ENCODE measurements at places on chromosomes 2 and 18. TPM values are rescaled to one million over a fixed set of nuclear protein-coding genes. Genes with fewer than 3 reads are reported as not detected.
A peak's percentile ranks its signal among the peaks of the same experiment; 100 is the strongest.

- DNase-seq, result no peak
These were observed 147.6 kb downstream of the HDAC4 start for GRCh38 chr2:239253264-239253663.

- DNase-seq, result no peak
These were observed 93.9 kb upstream of the RMDN2 start for GRCh38 chr2:37831081-37831780.

DNA sequence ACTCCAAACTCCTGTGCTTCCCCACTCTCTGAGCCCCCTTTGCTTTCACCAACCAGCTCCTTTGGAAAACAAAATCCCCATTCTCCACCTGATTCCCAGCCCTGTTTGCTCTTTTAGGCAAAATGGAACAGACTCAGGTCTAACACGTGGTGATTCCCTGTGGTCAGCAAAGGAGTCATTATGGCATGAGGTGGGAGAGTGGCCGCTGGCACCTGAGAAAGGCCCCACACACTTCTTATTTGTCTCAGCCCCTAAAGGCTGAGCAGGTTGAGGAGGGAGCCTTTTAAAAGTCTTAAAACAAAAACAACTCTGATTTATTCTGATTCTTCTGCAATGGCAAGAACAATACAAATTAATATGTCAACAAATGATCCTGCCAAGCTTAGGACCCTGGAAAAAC lies 401.2 kb downstream of the TNS1 start:
- no peak for DNase-seq

DNA sequence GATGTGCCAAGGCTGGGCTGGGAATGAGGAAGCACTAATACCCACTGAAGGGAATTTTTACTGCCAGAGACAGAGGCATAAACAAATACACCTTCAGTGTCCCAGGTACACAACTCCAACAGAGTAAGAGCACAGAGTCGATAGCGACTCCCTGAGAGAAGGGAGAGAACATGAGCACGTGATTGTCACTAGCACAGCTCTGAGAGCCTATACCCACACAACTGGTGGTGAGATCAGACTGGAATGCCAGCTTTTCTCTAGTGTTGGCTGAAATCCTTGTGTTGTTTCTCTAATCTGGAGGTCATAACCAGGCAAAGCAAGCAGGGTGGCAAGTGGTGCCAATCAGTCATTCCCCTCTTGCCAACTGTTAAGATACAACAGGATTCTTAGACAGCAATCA lies 377.2 kb downstream of the CNTNAP5 start:
- DNase-seq, result no peak

The GPR55 gene
- 2.4 TPM for polyA plus RNA-seq

GRCh38 chr2:152602750-152603149 lies 114.5 kb downstream of the PRPF40A start:
- no peak for DNase-seq

- no peak for DNase-seq
These were observed 275.9 kb upstream of the GCFC2 start for GRCh38 chr2:75986617-75987016.

DNA sequence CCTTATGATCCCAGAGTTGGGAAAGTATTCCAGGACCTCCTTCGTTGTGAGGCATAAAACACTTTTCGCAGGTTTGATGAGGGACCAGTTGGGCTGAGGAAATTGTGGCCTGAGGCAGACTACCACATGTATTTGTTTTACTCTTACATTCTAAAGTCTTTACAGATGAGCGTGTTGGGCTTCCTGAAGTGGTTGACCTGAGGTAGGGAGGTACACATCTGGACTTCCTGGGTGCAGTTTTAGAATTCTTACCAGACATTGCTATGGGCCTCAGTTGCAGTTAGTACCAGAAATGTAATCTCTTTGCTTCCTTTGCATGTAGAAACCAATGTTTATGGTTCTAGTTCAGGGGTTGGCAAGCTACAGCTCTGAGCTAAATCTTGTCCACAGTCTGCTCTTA lies 48.7 kb downstream of the COA5 start:
- no peak for DNase-seq

DNA sequence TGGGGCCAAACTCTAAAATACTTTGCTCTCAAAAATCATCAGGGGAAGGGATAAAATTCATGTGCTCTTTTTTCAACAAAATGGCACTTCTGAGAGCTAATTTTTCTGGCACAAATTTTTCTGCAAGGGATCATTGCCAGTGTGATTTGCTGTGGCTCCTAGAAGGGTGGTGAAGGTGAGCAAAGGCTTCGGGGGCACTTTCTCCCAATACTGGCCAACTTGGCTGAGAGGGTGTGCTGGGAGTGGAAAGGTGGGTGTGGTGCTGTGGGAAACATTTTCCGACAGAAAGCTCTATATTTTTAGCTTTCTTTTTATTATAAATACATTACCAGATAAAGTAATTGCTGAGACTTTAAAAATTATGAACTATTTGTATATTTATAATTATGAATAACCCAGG lies 419 bp downstream of the SMYD1 start:
- DNase-seq, result no peak

DNA sequence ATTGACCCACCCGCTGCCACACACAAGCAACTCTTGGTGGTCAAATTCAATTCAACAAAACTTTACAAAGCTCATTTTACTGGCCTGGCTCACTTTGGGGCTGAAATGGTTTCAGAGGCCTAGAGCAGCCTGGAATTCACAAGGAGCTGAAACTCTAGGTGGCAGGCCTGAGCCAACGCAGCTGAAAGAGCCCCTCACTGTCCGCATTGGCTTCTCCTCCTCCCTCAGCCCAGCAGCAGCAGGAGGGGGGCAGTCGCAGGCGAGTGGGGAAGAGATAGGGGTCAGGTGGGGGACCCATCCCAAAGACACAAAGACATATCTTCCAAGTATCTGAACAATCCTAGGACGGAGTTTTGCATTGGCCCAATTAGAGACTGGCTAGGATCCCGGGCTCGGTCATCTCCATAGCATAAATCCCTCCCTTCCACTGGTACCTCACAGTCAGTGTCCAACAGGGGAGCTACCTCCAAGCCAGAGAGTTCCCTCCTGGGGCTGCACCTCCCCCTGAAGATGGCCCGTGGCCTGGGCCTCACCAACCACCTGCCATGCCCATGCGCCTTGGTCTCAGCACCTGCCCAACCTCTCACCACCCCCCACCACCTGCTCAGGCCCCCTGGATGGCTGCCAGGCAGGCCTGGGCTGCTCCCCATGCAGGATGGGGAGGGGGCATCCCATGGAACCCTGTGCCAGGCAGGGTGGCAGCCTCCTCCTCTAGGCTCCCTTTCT lies 113.4 kb downstream of the ZBTB7C start:
- no peak for DNase-seq

- DNase-seq, result no peak
These were observed 12.3 kb upstream of the PTMA start for GRCh38 chr2:231696004-231696367.

DNA sequence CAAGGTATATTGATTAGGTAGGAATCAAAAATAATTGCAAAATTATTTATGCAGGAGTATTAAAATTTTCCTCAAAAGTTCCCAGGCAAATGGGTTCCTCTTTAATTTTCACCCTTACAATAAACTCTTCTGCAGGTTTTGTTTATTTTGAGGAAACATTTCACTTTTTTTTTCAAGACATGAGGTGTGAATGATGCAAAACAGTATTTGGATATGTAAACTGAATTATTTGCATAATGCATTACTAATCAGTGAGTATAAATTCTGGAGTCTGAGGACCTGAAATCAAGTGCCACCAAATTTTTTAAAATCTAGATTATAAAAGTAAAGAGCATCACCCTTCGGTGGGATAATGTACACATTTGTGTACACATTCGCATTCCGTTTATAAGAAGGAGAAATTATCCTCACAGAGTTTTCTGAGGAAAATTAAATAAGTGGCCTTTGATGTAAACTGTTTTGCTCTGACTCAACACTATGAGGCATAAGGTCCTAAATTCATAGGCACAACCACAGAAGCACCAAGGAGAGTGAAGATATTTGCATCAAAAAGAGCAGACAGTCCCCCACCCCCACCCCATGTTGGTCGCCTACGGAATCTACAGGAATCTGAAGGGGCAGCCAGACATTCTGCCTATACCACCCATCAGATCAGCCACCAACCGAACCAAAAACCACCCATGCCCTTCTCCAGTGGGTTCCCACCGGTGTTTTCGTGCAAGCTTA lies 33.1 kb downstream of the BCL11A start:
- no peak for DNase-seq

The DSEL gene
- 0.61 TPM for polyA plus RNA-seq

The VWA3B gene
- not detected for polyA plus RNA-seq

The SPC25 gene
- polyA plus RNA-seq, result not detected

The NCKAP5 gene
- polyA plus RNA-seq, result not detected

The CFAP65 gene
- polyA plus RNA-seq, result not detected

DNA sequence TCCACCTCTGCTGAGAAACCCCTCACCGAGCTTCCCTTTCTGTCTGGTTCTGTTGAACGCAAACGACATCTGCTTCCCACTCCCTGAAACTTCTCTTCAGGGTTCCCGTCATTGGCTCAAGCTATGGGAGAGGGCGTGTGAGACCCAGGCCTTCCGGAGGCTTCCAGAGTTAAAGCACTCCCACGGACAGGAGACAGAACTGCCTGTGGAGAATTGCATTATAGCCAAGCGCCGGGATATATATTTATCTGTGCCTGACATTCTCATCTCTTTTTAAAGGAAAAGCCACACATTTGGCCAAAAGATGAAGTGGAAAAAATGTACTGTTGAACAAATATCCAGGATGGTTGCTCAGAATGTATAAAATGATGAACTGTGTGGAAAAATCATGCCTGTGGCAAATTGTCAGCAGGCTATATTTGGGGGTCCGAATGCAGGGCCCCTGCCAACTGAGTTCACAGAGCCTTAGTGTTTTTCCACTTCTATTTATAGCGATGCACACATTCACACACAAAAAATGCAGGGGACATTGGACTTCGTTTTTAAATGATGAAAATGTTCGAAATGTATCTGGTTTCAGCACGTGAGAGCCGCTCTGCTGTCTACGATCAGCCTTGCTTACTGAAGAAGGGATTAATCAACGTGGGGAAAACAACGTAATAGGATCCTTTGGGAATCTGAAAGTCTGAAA lies 59.5 kb downstream of the E2F6 start:
- no peak for DNase-seq

GRCh38 chr2:196601430-196602306 lies 37.8 kb upstream of the CCDC150 start:
- DNase-seq, result no peak

The SP140 gene
- polyA plus RNA-seq, result 34.2 TPM

GRCh38 chr2:28507796-28508764 lies 12.2 kb downstream of the PLB1 start:
- peak; percentile 5 for DNase-seq

The POU3F3 gene
- polyA plus RNA-seq, result not detected

DNA sequence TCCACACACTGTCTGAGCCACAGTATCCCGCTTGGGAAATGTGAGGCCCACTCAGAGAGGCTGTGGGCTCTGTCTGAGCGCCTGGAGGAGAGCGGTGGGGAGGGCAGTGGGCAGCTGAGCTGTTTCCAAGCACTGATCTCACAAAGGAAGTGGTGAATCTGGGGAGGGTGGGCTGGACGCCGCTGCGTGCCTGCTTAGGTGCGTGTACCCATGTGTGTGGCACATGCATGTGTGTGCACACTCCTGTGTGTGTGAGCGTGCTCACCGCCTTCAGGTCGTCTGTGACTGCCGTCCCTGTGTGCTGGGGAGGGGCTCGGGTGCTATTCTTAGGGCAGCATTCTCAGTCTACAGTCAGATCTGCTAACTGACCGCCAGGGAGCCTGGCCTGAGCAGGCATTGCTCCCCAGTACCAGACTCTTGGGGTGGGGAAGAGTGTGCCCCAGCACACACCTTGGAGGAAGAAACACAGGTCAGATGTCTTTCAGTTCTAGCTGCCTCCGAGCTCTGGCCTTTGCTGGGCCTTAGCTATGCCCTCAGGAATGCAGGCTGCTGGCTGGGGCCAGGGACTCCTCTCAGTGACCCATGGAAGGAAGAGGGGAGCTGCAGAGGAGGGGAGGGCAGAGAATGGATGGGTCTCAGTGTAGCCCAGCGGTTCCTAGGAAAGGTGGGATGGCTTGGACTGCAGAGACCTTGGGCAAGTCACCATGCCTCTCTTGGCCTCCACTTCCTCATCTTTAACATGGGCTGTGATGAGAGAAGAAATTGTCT lies 31.4 kb downstream of the KCNIP3 start:
- DNase-seq, result no peak

- DNase-seq, result no peak
These were observed 617 bp upstream of the ALPG start for GRCh38 chr2:232405943-232406510.

The ERFE gene
- polyA plus RNA-seq, result not detected

DNA sequence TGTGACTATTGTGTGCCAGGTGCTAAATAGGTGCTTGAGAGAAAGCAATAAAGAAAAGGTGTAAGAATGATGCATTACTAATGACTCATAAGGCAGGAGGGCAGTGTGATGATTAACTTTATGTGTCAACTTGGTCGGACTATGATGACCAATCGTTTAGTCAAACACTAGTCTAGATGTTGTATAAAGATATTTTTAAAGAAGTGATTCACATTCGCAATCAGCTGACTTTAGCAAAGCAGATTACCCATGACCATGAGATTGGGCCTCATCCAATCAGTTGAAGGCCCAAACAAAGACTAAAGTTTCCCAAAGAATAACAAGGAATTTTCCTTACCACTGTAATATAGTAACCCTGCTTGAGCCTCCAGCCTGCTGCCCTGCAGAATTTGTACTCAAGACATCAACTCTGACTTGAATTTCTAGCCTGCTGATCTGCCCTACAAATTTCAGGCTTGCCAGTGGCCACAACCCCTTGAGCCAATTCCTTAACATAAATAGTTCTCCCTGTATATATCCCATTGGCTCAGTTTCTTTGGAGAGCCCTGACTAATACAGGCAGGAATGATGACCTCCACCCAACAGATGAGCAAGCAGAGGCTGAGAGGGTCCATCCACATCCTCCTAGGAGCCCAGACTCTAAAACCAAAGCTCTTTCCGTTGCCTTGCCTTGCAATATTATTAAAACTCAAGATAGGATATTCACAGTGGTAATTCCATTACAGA lies 132.6 kb downstream of the ACTR3 start:
- no peak for DNase-seq

The CD302 gene
- polyA plus RNA-seq, result 0.33 TPM

GRCh38 chr18:60905699-60906098 lies 427.5 kb upstream of the CDH20 start:
- no peak for DNase-seq

The UGT1A5 gene
- polyA plus RNA-seq, result not detected

Measured in CD4-positive, alpha-beta memory T cell (primary cell).